Amniotic stem cell (primary cell): ENCODE measurements at places on chromosomes 3 and 15.

GRCh38 chr3:176978441-176978840 lies 218.8 kb downstream of the TBL1XR1 start:
- DNase-seq: no peak

DNA sequence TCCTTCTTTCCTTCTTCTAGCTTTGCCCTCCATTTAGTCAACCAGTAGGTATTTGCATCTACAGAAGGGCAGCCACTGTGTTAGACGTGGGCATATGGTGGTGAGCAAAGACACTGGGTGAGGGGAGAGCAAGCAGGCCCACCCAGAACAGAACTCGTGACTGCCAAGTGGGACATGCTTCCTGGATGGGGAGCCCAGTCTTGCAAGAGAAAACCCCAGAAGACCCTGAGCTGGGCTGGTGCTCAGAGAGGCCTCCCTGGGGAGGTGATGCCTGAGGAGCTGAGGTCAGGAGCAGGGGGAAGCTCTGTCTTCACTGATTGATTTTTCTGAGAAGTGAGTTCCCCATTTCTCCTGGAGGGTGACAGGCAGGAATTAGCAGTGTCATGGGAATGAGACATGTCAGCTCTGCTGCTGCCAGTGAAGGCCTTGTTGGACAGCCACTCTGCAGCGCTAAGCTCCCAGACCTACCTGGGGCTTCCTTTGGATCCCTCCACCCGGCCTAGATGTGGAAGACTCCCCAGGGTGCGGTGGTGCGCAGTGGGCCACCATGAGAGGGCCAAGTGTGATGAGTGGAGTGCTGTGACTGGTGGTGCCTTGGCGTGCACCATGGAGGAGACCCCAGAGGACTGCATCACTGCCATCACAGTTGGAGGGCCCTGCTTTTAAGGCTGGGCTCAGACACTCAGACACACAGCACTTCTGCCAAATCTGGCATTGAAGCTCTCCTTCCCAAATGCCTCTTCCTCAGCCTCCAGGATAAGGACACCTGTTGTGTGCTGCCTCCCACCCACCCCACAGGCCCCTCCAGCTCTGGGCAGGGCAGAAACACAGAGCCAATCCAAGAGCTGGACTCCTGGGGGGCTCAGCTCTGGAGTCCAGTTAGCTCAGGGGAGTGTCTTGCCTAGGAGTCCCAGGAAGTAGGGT lies 40.0 kb upstream of the TOPBP1 start:
- DNase-seq: no peak

- no peak for DNase-seq
Measured at GRCh38 chr3:3355442-3355841, 176.0 kb upstream of the CRBN start.

DNA sequence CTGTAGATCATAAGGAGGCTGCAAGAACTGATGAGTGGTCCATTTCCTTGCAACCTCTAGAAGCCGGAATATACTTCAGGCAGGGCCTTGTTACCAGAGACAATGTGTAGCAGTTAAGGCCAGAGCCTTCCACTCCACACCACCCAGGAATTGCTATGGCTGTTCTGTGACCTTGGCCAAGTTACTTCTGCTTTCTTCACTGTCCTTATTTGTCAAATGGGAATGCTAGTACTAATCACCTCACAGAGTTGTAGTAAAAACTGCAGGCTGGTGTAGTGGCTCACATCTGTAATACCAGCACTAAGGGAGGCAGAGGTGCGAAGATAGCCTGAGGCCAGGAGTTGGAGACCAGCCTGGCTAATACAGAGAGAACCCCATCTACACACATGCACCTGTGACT lies 28.7 kb upstream of the RPN1 start:
- no peak for DNase-seq

GRCh38 chr3:22392859-22393258 lies 641.8 kb upstream of the ZNF385D start:
- DNase-seq: no peak

DNA sequence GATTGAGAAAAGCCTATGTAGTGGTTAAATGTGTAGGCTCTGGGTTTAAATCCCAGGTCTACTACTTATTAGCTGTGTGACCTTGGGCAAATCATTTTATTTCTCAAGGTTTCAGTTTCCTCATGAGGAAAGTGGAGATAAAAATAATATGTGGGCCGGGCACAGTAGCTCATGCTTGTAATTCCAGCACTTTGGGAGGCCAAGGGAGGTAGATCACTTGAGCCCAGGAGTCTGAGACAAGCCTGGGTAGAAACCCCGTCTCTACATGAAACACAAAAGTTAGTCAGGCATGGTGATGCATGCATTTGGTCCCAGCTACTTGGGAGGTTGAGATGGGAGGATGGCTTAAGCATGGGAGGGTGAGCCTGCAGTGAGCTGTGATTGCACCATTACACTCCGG lies 8.4 kb downstream of the SEMA5B start:
- no peak for DNase-seq

GRCh38 chr3:46675843-46676567 lies 17.5 kb downstream of the ALS2CL start:
- DNase-seq: no peak

GRCh38 chr3:85376131-85376530 lies 417.3 kb downstream of the CADM2 start:
- no peak for DNase-seq

GRCh38 chr3:161713731-161714130 lies 217.1 kb downstream of the OTOL1 start:
- DNase-seq: no peak

DNA sequence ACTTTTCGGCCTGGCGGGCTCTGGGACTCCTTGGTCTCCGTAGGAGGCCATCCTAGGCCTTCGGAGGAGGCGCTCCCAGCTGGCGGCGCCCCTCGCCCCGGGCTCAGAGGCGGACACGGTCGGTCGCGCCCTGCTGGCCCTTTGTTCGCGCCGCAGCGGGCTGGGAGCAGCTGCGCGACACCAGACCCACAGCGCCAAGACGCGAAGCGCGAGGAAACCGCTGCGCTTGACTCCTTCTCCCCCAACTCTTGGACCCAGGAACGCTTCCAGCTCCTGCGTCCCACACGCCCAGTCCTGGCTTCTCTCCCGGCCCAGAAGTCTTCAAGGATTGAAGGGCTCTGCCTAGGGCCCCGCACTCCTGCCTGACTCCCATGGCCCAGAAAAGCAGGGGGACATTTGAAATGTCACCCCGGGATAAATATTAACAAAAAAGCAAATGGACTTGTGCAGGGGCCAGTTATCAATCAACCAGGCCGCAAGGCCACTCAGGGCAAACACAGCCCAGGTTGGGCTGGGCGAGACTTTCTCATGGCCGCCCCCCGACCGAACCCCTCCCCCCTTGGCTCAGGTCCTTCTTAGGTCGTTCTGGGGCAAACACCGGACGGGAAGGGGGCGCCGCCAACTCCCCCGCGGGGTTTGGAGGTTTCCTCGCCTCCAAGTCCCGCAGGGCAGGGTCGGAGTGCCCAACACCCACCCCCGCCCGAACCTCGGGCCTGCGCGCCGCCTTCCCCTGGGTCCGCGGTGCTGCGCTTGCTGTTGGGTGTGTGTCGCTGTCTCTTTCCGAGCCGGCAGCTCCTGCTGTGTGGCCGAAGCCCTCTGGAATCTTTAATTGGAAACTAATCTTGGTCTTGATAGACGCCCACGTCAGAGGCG lies 5.1 kb downstream of the ONECUT1 start:
- DNase-seq: no peak

- no peak for DNase-seq
Measured at GRCh38 chr15:81880833-81881232, 165.0 kb downstream of the MEX3B start.

DNA sequence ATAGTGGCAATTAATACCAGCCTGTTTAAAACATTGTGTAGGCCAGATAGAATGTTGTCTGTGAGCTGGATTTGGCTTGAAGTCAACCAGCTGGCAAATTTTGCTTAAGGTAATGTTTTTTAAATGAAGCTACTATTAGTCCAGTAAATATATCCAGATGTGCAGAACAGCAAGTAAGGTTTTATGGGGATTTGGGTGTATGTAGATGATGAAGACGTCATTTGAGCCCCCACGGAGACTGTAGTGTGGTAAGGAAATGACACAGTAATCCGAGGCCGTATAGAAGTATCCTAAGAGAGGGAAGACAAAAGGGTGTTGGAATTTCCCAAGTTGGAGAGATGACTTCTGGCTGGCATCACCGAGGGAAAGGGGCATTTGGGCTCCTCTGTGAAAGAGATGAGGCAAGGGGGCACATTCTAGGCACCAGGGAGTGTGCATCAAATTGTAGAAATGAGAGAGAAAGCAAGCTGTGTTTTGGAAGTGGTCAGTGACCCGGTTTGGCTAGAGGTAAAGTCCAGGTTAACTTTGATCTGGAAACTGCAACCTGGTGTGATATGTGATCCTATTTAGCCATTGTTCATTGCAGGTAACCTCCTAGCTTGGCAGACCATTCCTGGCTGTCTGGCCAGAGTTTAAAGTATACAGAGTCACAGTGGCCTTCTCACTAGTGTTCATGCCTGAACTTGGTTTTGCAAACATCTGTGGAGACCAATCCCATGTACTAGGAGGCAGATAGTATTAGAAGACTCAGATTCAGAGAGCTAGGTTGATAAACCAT lies 104.2 kb downstream of the ITPR1 start:
- no peak for DNase-seq

DNA sequence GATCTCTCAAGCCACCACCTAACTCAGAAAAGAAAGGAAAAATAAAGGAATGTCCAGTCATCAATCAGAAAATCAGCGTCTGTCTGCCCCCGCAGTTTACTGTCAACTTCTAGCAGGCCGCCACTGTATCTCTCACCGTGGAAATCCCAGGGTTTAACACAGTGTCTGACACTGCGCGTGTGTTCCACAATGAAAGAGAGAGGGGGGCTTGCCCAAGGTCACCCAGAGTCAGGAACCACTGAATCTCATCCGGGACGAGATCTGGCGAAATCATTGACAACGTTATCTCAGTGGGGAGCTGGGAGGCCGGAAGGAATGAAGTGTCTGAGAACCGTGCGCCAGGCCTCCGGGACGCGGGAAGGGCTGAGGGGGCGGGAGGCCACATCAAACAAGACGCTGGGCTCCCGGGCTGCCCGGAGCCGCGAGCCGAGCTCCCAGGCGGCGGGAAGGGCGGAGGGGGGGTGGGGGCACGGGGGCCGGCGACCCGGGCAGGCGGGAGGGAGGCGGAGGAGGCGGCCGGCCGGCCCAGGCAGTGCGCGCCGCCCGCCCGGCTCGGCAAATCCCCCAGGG lies 2.2 kb upstream of the HES1 start:
- DNase-seq: no peak

DNA sequence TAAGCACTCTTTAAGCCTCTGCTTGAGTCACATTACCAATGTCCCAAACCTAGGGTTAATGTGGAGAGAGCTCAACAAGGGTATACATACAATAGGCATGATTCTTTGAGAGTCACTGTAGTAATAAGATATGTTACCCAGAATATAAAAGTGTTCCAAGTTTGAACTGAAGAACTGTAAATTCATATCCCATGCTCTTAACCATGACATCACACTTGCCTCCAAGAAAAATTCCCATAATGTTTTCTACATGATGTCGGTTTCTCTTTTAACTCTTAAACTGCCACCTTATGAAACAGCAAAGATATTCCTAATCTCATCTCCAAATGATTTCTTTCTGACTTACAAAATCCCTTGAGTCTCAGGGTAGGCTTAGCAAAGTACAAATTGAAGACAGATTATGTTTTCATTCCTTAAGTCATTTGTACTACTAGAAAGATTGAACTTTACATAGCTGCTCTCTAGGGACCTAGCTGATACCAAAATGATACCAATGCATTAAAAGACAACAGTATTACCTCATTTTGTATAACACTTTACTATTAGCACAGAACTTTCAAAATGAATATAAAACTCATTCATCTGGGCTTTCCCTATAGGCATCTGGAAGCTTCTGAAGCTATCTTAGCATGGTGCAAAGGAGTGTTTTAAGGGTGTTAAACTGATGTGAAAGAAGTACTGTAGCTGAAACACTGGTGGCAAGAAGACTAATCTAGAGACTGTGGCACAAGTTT lies 127.1 kb downstream of the KCNMB2 start:
- no peak for DNase-seq

- DNase-seq: no peak
Measured at GRCh38 chr15:77285057-77285997, 134.6 kb downstream of the PEAK1 start.

- no peak for DNase-seq
Measured at GRCh38 chr3:111882194-111882593, 23.1 kb downstream of the PHLDB2 start.

GRCh38 chr3:29561651-29562149 lies 280.8 kb downstream of the RBMS3 start:
- DNase-seq: no peak

- no peak for DNase-seq
Measured at GRCh38 chr3:123019591-123019990, 8.0 kb downstream of the SEMA5B start.

GRCh38 chr3:4698125-4698821 lies 205.1 kb downstream of the ITPR1 start:
- DNase-seq: no peak

GRCh38 chr15:44541282-44541958 lies 4.5 kb downstream of the EIF3J start:
- DNase-seq: peak; percentile 66

- DNase-seq: peak; percentile 16
Measured at GRCh38 chr15:42137461-42138261, 18.8 kb downstream of the PLA2G4F start.

DNA sequence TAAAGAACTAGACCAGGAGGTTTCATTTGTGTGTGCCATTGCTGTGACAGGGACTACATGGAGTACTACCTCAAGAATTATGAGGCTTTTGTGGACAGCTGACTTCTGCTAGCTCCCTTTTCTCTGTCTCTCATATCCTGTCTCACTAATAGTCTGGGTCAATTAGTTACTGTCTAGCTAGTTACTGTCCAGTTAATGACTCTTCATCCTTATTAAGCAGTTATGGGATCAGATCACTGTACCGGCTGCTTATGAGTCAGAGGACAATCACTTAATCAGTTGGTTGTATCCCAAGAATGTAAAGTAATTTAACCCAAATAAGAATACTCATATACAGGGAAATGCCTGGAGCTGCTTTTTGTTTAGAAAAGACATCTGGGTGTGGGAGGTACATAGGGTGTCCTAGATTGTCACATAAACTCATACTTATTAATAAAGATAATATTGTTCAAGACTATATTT lies 158.0 kb downstream of the CDIN1 start:
- no peak for DNase-seq

- DNase-seq: peak; percentile 61
Measured at GRCh38 chr3:149575961-149576564, 81.8 kb downstream of the WWTR1 start.

- peak; percentile 69 for DNase-seq
Measured at GRCh38 chr3:11509173-11510000, 134.3 kb downstream of the VGLL4 start.

DNA sequence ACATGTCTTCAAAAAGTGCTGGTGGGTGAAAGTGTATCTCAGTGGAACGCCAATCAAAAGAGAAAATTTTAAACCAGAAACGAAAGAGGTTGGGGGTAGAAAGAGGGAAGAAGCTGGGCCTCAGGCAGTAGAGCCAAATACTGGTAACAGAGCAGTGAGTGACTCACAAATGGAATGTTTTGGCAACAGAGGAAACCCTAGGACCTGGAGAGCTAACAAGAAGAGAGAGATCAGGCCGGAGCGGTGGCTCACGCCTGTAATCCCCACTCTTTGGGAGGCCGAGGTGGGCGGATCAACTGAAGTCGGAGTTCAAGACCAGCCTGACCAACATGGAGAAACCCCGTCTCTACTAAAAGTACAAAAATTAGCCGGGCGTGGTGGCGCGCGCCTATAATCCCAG lies 450.8 kb upstream of the NAALADL2 start:
- DNase-seq: no peak
